Natural killer cell (primary cell): ENCODE measurements at places on chromosomes 7 and 10. TPM values are rescaled to one million over a fixed set of nuclear protein-coding genes. Genes with fewer than 3 reads are reported as not detected.

The CNPY4 gene
- total RNA-seq: 23.9 TPM

The TEX36 gene
- total RNA-seq: not detected

The DNAJC12 gene
- not detected for total RNA-seq

The UFSP1 gene
- 1.9 TPM for total RNA-seq

The MRC1 gene
- total RNA-seq: 0.18 TPM

The SLC18A3 gene
- not detected for total RNA-seq

The UTF1 gene
- total RNA-seq: not detected

GRCh38 chr10:105187243-105187642, 546.2 kb downstream of the SORCS3 start:
- H3K27ac ChIP-seq: no peak overlapping the region
- no peaks in the 10 kb centered on the region for H3K36me3 ChIP-seq
- no peak overlapping the region for H3K4me3 ChIP-seq
- no peaks in the 10 kb centered on the region for H3K27me3 ChIP-seq

- H3K27ac ChIP-seq: no peak overlapping the region
- no peak for DNase-seq
- H3K4me1 ChIP-seq: peaks cover 8% of the 10 kb centered on the region
- no peaks in the 10 kb centered on the region for H3K27me3 ChIP-seq
- H3K36me3 ChIP-seq: peaks cover 10% of the 10 kb centered on the region
Measured at GRCh38 chr7:131497454-131497853, 59.0 kb downstream of the PODXL start.

DNA sequence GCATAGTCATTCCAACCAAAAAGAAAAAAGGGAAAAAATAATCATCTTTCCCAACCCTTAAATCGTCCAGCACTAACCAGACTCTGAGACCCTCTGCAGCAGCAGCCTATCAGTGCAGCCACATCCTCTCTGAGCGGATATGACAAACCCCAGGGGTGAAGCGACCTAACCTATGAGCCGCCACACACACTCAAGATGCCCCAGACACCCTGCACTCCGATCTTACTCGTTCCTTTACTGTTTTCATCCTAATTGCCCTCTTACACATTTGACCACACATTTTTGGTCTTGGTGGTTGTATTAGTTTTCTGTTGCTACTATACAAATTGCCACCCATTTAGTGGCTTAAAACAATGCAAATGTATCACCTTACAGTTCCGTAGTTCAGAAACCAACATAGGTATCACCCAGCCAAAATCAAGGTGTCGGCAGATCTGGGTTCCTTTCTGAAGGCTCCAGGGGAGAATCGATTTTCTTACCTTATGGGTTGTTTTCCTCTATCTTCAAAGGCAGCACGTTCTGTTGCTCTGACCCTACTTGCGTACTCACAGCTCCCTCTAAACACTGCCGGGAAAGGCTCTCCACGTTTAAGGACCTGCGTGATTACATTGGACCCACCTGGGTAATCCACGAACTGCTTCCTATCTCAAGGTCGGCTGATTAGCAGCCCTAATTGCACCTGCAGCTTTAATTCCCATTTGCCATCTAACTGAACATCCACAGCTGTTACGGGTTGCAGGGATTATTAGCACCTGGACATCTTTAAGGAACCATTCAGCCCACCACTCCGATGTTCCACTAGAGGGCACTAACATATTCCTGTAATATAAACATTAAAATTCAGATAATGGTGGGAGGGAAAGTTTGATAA, 37.3 kb upstream of the PRSS1 start:
- no peaks in the 10 kb centered on the region for H3K36me3 ChIP-seq
- peak overlapping the region; percentile 76 for H3K27ac ChIP-seq
- H3K27me3 ChIP-seq: no peaks in the 10 kb centered on the region
- peaks cover 50% of the 10 kb centered on the region for H3K4me1 ChIP-seq
- H3K4me3 ChIP-seq: peak overlapping the region; percentile 22

- no peaks in the 10 kb centered on the region for H3K36me3 ChIP-seq
- DNase-seq: no peak
- no peaks in the 10 kb centered on the region for H3K27me3 ChIP-seq
Measured at GRCh38 chr7:47493976-47494911, 87.7 kb downstream of the TNS3 start.

DNA sequence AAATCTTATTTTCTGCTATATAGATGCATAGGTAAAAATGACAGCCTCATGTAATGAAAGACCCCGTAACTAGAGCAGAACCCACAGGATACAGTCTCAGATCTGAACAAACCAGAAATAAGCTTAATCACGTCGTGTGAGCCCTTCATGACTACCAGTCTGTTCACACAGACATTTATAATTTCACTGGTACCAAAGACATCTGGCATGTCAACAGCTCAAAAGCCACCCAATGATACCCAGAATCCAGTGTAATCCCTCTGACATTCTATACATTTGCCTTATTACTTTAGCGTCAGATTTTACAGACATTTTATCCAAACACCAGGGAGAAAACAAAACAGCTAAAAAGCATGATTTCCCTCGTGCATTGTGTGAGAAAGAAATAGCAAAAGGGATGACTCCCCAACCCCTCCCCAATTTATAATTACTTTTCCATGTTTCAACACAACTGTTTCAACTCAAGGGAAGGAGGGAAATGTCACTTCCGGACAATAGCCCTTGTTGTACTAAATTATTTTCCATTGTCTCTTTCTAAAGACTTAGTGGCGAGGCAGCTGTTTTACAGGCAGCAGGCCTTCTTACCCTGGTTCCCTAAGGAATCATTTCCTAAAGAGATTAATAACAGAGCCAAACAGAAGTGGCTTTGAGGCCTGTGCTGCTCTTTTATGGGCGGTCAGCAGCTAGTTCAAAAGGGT, 33.2 kb downstream of the DOCK4 start:
- no peak for DNase-seq
- no peak overlapping the region for H3K4me3 ChIP-seq
- peaks cover 2% of the 10 kb centered on the region for H3K27me3 ChIP-seq
- H3K36me3 ChIP-seq: no peaks in the 10 kb centered on the region

- no peak overlapping the region for H3K4me3 ChIP-seq
- no peak overlapping the region for H3K27ac ChIP-seq
- H3K27me3 ChIP-seq: peaks cover 33% of the 10 kb centered on the region
- H3K36me3 ChIP-seq: no peaks in the 10 kb centered on the region
Measured at GRCh38 chr10:70284542-70285475, 1.0 kb upstream of the NPFFR1 start.

- no peaks in the 10 kb centered on the region for H3K27me3 ChIP-seq
- no peak for DNase-seq
- no peak overlapping the region for H3K27ac ChIP-seq
- H3K4me1 ChIP-seq: no peaks in the 10 kb centered on the region
- H3K36me3 ChIP-seq: no peaks in the 10 kb centered on the region
- H3K4me3 ChIP-seq: no peak overlapping the region
Measured at GRCh38 chr7:14389181-14389591, 399.7 kb upstream of the ETV1 start.

GRCh38 chr10:2898509-2898860, 168.9 kb upstream of the PFKP start:
- H3K27ac ChIP-seq: no peak overlapping the region
- DNase-seq: no peak
- no peaks in the 10 kb centered on the region for H3K36me3 ChIP-seq
- H3K4me1 ChIP-seq: no peaks in the 10 kb centered on the region

DNA sequence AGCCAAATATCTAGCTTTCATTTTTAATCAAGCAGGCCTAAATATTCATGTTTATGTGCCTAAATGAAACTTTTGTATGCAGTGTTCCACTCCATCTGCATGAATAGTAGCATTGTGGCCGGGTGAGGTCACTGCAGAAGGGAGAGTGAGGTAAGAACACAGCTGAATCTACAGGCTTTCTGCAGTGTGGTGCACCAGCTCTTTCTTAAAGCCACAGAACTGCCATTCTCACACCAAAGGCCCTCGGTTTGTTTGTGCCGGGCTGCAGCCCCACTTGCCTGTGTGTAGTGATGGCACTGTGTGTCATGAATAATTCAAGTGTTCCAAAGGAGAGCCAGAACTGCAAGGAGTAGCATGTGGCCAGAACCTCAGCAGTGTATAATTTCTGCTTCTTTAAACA, 204.1 kb downstream of the TRIL start:
- no peaks in the 10 kb centered on the region for H3K27me3 ChIP-seq
- DNase-seq: no peak

GRCh38 chr7:99478464-99479440, 6.1 kb downstream of the ZNF789 start:
- peaks cover 17% of the 10 kb centered on the region for H3K4me1 ChIP-seq
- H3K27me3 ChIP-seq: no peaks in the 10 kb centered on the region
- no peak for DNase-seq

DNA sequence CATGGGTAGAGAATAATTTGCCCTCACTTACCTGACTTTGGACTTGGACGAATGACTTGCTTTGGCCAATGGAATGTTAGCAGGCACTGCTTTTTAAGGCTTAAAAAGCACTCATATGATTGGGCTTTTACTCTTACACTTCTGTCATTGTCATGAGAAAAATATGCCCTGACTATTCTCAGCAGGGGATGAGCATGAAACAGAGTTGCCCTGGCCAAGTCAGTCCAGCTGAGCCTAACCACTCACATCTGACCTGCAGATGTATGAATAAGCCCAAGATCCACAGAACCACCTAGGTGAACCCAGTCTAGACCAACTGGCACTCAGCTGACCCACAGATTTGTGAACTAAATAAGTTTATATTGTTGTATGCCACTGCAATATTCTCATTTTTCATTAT, 573.5 kb downstream of the TNS3 start:
- no peaks in the 10 kb centered on the region for H3K4me1 ChIP-seq
- H3K27me3 ChIP-seq: no peaks in the 10 kb centered on the region
- H3K4me3 ChIP-seq: no peak overlapping the region
- H3K36me3 ChIP-seq: no peaks in the 10 kb centered on the region

GRCh38 chr7:106134241-106134640, 22.1 kb upstream of the SYPL1 start:
- no peak overlapping the region for H3K4me3 ChIP-seq
- no peak for DNase-seq
- H3K27ac ChIP-seq: no peak overlapping the region
- H3K36me3 ChIP-seq: no peaks in the 10 kb centered on the region

DNA sequence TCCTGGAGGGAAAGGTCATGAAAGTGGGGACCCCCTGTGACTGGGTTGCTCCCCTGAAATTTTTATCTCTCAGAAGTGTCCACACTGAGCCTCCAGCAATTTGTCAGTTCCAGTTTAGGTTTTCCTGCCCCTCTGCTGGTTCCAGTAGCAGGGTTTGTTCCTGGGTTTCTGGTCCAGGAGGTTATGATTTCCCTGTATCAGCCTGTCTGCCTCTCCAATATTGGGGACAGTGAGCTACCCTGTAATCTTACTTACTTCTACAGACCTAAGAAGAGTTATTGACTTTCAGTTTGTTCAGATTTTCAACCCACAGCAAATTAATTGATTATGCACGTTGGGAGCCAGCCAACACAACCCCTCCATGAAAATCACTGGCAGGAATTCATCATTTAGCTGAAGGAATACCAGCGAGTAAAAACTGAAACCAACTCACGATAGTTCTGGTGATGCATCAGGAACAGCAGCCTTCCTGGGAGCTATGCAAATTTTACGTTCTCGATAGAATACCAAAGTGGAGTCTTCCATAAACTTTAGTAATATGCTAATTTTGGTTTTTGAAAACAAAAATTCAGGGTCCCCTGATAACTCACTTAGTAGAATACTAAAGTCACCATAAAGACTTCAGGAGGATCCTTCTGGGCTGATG, 31.3 kb upstream of the IL15RA start:
- no peak overlapping the region for H3K27ac ChIP-seq
- no peak overlapping the region for H3K4me3 ChIP-seq
- no peaks in the 10 kb centered on the region for H3K27me3 ChIP-seq

- no peaks in the 10 kb centered on the region for H3K27me3 ChIP-seq
- H3K4me3 ChIP-seq: no peak overlapping the region
- DNase-seq: no peak
- no peak overlapping the region for H3K27ac ChIP-seq
Measured at GRCh38 chr7:73856941-73857340, 4.0 kb upstream of the TMEM270 start.

DNA sequence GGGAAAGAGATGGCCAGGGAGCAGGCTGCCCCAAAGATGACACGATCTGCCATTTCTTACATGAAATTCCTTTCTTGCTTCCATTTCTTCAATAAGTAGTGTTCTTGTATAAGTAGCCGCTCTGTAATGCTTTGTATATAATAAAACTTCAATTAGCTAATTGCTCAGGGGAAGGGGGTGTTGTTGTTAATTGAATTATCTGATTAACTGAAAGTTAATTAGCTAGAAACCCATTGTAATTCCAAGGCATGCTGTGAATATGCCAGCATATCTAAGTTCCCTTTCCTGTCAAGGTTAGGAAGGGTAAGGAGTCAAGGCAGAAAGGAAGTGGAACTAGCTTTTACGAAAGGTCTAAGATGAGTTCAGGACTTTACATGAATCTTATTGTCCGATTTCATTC, 765.9 kb downstream of the TYW1 start:
- H3K27me3 ChIP-seq: no peaks in the 10 kb centered on the region
- no peaks in the 10 kb centered on the region for H3K36me3 ChIP-seq
- no peak for DNase-seq
- H3K27ac ChIP-seq: no peak overlapping the region
- H3K4me1 ChIP-seq: no peaks in the 10 kb centered on the region

GRCh38 chr7:38831259-38831996, 77.6 kb downstream of the VPS41 start:
- DNase-seq: no peak
- H3K27ac ChIP-seq: no peak overlapping the region
- H3K27me3 ChIP-seq: no peaks in the 10 kb centered on the region
- H3K36me3 ChIP-seq: peaks cover 7% of the 10 kb centered on the region
- no peaks in the 10 kb centered on the region for H3K4me1 ChIP-seq
- H3K4me3 ChIP-seq: no peak overlapping the region

- no peak overlapping the region for H3K4me3 ChIP-seq
- H3K27me3 ChIP-seq: no peaks in the 10 kb centered on the region
- peaks cover 30% of the 10 kb centered on the region for H3K36me3 ChIP-seq
- DNase-seq: no peak
- H3K4me1 ChIP-seq: no peaks in the 10 kb centered on the region
- no peak overlapping the region for H3K27ac ChIP-seq
Measured at GRCh38 chr10:3126741-3127346, 45.7 kb downstream of the PITRM1 start.

- H3K27ac ChIP-seq: no peak overlapping the region
- H3K4me3 ChIP-seq: no peak overlapping the region
- no peaks in the 10 kb centered on the region for H3K27me3 ChIP-seq
- no peaks in the 10 kb centered on the region for H3K4me1 ChIP-seq
- H3K36me3 ChIP-seq: peaks cover 6% of the 10 kb centered on the region
Measured at GRCh38 chr10:95601116-95601719, 40.0 kb upstream of the SORBS1 start.

GRCh38 chr7:29588900-29589696, 25.5 kb downstream of the PRR15 start:
- no peaks in the 10 kb centered on the region for H3K36me3 ChIP-seq
- no peak overlapping the region for H3K4me3 ChIP-seq
- DNase-seq: peak; percentile 50
- no peak overlapping the region for H3K27ac ChIP-seq
- no peaks in the 10 kb centered on the region for H3K4me1 ChIP-seq

DNA sequence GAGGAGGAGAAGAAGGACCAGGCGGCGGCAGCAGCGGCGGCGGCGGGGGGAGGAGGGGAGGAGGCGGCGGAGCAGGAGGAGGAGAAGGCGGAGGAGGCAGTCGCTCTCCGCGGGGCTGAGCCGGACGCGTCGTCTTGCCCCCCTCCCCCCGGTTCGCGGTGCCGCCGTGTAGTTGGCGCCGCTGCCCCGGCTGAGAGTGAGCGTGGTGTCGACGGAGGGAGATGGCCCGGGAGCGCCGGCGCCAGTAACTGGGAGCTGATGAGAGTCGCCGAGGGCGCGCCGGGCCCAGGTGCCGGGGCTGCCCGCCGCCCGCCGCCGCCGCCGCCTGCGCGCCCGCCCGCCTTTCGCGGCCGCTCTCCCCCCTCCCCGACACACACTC, 257 bp downstream of the WAC start:
- peak overlapping the region; percentile 97 for H3K27ac ChIP-seq
- H3K36me3 ChIP-seq: peaks cover 36% of the 10 kb centered on the region
- no peaks in the 10 kb centered on the region for H3K27me3 ChIP-seq
- DNase-seq: no peak
- peak overlapping the region; percentile 83 for H3K4me3 ChIP-seq
